Breast epithelium (tissue), 4 donors: ENCODE measurements at places on chromosomes 16 and 17. TPM values are rescaled to one million over a fixed set of nuclear protein-coding genes. Genes with fewer than 3 reads are reported as not detected.
A peak's percentile ranks its signal among the peaks of the same experiment; 100 is the strongest.

DNA sequence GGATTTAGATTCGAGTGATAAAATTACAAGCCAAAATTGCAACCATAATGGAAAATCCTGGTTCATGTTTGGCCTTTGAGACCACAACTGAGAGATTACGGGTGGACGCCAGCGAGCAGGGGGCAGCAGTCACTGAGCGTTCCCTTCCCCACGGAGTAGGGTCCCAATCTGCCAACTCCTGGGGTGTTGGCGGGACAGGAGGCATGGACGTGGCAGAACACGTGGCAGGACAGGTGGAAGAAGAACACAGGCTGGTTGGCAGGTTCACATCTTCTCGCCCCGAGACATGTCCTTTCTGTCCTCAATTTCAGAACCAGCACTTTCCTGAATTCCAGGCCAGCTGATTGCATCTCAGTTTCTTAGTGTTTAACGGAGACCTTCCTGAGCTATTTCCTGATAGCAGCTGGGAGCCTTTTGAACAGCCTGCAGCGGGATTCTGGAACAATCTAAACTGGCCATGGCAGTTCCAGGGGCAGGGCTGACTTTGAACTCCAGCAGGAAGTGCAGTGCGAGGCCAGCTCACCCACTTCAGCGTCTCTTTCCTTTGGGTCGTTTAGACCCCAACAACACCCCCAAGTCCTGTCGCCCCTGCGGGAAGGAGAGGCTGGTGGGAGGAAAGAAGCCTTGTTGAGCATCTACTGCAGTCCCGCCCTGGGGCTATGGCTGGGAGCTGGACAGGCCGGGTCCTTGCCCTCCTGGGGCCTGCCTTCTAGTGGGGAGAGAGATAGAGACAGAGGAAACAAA, 159.1 kb upstream of the FOXF1 start:
- DNase-seq = no peak

DNA sequence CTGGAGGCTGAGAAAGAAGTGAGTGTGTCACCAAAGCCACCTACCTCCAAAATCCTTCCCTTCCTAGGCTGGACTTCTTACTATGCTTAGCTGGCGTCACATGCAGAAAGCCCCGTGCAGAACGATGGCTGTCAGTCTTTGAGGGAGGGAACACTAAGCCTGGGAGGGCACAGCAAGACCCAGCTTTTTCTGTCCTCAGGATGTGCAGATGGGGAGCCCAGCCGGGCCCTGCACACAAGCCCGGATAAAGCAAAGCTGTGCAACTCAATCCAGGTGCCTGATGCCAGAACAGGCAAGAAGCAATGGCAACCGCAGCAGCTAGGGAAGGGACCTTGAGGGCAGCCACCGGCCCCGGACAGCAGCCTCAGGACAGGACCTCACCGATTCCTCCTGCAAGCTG, 13.9 kb upstream of the USP36 start:
- DNase-seq = no peak

Gene MVP
- 99.7 TPM for total RNA-seq

- no peak for DNase-seq
Measured at GRCh38 chr16:17520561-17520960, 49.8 kb upstream of the XYLT1 start.

GRCh38 chr17:13395862-13396261, 205.9 kb downstream of the HS3ST3A1 start:
- DNase-seq = no peak

DNA sequence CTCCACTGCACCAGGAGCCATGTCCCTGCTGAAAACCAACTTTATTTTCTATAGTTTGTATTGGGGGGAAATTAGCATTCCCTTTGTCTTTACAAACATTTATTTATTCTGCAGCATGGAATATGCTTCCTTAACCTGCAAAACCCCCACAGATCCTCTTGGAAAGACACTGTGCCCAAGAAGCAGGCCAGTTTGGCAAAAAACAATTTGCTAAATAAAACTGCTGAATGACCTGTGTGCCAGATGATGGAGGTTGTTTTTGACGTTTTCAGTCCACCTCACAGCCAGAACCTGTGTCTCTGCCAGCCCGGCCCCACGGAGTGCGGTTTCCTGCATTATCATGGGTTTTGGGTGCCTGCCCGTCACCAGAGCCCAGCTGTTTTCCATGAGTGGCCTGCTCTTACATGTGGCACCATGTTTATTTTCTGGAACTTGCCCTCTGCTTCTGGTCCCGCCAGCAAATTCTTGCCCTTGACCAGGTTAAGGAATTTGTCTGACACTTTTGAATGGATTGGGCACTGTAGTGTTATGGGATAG, 26.4 kb downstream of the ORC6 start:
- no peak for DNase-seq

GRCh38 chr16:314795-315299, 31.9 kb downstream of the PDIA2 start:
- DNase-seq = no peak

Gene CTF1
- total RNA-seq = 4.5 TPM

- DNase-seq = no peak
Measured at GRCh38 chr17:9408381-9408780, 167.2 kb downstream of the STX8 start.

- DNase-seq = no peak
Measured at GRCh38 chr17:76567634-76568432, 17.8 kb downstream of the ST6GALNAC2 start.

Gene CD68
- 49.8 TPM for total RNA-seq

- no peak for DNase-seq
Measured at GRCh38 chr16:64096689-64097088, 1025.2 kb downstream of the CDH11 start.

DNA sequence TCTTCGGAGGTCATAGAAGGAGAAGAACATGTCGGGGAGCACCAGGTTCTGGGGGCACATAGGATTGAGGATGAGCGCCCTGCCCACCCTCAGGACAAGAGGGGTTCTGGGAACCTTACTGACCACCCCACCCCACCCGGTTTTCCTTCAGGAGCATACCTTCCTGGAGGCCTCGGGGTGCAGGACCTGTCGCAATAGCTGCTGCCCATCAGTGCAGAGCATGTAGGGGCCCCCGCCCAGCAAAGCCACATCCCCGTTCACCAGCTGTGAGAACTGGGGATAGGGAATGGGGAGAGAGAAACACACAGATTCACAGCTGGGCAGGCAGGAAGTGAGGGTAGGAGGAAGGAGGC, 2.1 kb downstream of the ESRP2 start:
- no peak for DNase-seq

Gene GCGR
- not detected for total RNA-seq

DNA sequence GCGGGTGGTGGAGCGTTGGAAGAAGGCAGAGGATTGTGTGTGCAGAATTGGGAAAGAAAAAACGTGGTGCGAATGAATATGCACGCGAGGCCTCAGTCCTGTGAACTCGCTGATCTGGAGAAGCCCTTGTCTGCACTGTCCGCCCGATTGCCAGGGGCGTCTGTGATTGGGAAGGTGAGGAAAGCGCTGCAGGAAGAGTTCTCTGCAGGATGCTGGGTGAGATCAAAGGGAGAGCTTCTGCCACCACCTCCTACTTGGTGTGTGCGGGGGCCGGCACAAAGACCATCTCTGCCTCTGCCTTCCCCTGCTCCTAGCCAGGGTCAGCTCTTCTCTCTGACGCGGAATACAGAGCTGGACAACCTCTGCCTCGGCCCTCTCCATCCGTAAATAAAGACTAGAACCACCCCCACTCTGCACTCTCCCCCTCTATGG, 841 bp upstream of the RAB5C start:
- DNase-seq = no peak

DNA sequence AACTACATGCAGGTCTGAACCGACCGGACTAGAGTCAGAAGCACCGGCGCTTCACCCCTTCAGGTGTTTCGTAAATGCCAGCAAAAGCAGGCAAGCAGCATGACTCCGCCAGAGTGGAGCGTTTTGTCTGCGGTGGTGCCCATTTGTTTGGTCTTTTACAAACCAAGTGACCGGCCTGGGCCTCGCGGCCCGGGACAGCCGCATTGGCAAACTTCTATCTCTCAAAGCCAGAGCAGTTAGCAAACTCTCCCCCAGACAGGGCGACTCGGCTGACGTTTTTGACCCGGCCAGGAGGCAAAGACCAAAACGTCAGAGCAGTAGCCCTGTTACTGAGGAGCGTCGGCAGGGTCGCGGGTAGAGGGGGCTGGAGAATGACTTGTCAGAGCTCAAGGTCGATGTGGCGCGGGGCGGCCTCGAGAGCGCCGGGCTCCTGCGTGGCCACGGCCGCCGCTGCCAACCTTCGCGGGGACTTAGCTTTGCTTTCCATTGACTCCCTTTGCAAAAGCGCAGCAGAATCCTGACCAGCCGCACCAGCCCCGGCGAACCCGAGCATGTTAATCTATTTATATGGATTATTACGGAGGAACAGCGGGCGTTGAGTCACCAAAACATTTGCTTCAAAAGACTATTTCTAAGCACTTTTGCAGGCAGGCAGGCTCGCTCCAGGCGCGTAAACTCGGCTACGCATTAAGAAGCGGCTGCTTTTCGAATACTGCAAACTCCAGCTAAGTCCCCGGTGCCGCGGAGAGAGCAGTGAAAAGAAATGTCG, 763 bp upstream of the SOX9 start:
- DNase-seq = peak; percentile 57

GRCh38 chr17:1491443-1492248, 840 bp downstream of the MYO1C start:
- no peak for DNase-seq

GRCh38 chr17:6753546-6753945, 2.3 kb upstream of the XAF1 start:
- DNase-seq = no peak

DNA sequence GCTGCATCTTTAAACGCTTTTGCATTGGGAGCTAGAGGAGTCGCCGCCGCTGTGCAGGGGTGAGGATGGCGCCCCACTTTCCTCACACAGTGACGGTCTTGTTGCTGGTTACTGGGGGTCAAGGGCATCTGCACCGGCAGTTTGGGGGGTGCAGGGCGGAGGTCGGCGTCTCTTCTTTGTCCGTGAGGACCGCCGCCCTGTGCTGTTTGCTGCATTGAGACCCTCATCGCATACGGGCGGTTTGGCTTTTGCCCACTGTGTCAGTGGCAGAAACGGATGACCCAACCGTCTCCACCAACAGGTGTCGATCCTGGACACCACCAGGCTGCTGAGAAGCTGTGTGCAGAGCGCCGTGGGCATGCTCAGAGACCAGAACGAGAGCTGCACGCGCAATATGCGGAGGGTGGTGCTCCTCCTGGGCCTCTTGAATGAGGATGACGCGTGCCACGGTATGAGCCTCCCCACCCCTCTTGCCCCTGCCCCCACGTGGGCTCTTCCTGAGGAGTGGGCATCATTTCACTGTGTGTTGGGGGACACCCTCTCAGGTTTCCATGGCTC, 61.2 kb upstream of the ENDOV start:
- DNase-seq = no peak

DNA sequence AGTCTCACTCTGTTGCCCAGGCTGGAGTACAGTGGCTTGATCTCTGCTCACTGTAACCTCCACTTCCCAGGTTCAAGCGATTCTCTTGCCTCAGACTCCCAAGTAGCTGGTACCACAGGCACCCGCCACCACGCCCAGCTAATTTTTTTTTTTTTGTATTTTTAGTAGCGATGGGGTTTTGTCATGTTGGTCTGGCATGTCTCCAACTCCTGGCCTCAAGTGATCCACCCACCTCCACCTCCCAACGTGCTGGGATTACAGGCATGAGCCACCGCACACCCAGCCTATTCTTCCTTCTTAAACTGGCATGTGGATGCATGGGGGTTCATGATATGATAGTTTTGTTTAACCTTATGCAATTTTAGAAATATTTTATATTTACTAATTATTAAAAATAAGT, 39.4 kb upstream of the VWA3A start:
- no peak for DNase-seq

Gene RPL27
- total RNA-seq = 1,150 TPM
